CD4-positive, alpha-beta memory T cell (primary cell): ENCODE measurements at places on chromosomes 16 and 17.

- DNase-seq, result peak; percentile 57
Observed at GRCh38 chr16:28845293-28845692, 855 bp downstream of the TUFM start.

- DNase-seq, result no peak
Observed at GRCh38 chr17:17683710-17684365, 2.6 kb downstream of the RAI1 start.

GRCh38 chr16:1926271-1926670, 8.1 kb upstream of the HS3ST6 start:
- DNase-seq, result no peak

DNA sequence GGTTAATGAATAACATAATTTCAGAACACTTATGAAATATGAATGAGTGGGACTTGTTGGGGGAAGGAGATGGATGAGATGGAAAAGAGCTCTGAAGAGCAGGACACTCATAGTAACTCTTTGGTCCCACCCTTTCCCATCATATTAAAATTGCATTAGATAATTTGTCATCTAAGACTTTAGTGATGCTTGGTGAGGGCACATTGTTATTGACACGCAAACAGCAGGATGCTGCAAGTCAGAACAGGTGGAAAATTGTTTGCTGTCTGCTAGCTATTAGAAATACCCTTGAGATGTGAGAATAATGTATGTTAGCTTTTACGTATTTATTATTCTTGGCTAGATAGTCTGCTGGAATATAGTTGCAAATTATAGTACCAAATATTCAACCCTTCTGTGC, 75.7 kb downstream of the TANC2 start:
- DNase-seq, result no peak

- no peak for DNase-seq
Observed at GRCh38 chr17:73841431-73842060, 197.3 kb upstream of the SDK2 start.

GRCh38 chr16:4328046-4328781, 12.3 kb downstream of the GLIS2 start:
- peak; percentile 42 for DNase-seq

DNA sequence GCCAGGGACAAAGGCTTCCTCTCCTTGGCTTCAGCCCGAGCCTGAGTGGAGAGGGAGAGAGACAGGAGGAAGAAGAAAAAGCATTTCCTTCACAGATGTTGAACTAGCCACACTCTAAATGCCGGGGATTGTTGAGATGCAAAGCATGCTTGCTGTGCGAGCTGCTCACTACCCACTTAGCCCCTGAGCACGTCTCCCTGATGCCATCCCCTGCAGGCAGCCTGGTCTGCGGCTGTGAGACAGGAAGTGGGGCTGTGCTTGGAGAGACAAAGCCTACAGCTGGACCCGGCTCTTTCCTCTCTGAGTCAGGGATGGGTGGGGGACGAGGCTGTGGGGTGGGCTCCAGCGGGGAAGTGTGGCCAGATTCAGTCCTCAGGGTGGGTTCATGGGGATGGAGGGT, 13.7 kb downstream of the WNT9B start:
- no peak for DNase-seq

GRCh38 chr17:28141313-28141712, 98.8 kb downstream of the NLK start:
- no peak for DNase-seq

GRCh38 chr16:86619239-86619794, 41.0 kb downstream of the FOXL1 start:
- DNase-seq, result no peak

DNA sequence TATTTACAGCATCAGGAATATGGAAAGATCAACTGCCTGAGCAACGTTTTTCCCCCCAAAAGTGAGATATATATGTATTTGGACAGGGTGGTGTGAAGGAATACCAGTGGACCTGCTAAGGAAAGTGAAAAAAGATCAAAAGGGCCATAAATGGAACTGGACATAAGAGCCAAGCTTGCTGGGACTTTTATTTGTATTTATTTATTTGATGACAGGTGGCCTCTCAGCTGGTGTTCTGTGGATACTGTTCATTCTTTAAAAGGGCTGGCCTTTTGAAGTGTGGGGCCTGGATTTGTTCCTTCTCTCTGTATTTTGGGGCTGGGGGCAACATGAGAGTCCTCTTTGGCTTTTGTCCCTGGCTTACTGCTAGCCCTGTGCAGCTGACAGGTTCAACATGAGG, 306.6 kb upstream of the N4BP1 start:
- no peak for DNase-seq

GRCh38 chr17:56884483-56885311, 29.2 kb downstream of the TRIM25 start:
- no peak for DNase-seq

- peak; percentile 63 for DNase-seq
Observed at GRCh38 chr16:28326881-28327610, 34.7 kb downstream of the SBK1 start.

GRCh38 chr17:79978548-79978855, 57.2 kb downstream of the TBC1D16 start:
- DNase-seq, result no peak

DNA sequence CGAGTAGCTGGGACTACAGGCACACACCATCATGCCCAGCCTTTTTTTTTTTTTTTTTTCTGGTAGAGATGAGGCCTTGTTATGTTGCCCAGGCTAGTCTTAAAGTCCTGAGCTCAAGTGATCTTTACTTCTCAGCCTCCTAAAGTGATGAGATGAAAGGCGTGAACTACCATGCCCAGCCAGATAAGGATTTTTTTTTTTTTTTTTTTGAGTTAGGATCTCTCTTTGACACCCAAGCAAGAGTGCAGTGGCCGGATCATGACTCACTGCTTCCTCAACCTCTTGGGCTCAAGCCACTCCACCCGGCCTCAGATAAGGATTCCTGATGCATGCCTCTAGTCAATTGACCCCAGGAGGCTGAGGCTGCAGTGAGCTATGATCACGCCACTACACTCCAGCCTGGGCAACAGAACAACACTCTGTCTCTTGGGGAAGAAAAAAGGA, 11.2 kb upstream of the PLEKHG4 start:
- DNase-seq, result no peak
